ENCODE measurements at places on chromosomes 1 and 21.

DNA sequence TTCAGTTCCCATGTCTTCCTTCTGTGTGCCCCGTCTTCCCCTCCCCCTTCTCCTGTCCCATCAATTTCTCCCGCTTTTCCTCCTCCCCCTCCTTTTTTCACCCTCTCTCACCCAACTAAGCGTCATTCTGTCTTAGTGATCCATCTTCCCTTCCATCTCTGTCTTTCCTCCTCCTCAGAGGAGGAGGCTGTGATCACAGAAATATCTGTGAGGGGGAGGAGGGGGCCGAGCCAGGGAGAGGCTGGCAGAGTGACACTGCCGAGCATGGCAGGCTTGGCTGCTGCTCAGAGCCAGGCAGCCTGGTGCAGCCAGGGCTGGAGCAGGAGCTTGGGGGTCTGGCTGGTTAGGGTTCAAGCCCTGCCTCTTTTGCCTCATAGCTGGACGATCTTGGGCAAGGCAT, 7.6 kb downstream of the HTR6 start:
- no peak for DNase-seq

GRCh38 chr1:65480684-65481405, 60.4 kb downstream of the LEPR start:
- DNase-seq, result no peak

DNA sequence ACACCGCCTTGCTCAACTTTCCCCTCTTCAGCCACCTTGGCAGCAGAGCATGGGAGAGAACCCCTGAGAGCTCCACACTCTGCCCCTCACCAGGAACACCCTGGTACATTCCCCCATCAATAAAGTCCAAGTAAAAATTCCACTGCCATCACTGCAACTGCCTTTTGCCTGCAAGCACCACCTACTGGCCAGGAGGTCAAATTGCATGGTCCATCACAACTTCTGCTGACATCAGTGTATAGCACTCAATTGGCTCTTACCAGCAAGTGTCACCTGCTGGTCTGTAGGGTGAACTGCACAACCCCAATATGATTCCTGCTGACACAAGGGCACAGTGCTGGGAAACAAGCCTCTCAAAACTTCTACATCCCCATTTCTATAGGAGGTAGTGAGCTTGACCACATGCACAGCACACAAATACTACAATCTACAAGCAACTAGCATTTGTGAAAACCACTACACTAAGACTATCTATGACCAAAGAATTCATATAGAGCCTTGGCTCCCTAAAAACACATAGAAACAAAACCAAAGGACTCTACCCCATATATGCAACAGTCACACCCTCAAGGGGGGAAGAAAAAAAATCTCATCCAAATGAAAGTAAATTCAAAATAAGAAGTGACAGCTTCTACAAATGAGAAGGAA, 69.2 kb downstream of the FASLG start:
- DNase-seq, result peak; percentile 77

DNA sequence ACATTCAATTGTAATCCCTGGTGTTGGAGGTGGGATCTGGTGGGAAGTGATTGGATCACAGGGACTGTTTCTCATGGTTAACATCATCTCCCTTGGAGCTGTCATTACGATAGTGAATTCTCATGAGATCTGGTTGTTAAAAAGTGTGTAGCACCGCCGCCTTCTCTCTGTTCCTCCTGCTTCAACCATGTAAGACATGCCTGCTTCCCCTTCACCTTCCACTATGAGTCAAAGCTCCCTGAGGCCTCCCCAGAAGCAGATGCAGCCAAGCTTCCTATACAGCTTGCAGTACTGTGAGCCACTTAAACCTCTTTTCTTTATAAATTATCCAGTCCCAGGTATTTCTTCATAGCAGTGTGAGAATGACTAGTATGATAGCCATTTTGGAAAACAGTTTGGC, 30.1 kb upstream of the TRIM62 start:
- no peak for DNase-seq

DNA sequence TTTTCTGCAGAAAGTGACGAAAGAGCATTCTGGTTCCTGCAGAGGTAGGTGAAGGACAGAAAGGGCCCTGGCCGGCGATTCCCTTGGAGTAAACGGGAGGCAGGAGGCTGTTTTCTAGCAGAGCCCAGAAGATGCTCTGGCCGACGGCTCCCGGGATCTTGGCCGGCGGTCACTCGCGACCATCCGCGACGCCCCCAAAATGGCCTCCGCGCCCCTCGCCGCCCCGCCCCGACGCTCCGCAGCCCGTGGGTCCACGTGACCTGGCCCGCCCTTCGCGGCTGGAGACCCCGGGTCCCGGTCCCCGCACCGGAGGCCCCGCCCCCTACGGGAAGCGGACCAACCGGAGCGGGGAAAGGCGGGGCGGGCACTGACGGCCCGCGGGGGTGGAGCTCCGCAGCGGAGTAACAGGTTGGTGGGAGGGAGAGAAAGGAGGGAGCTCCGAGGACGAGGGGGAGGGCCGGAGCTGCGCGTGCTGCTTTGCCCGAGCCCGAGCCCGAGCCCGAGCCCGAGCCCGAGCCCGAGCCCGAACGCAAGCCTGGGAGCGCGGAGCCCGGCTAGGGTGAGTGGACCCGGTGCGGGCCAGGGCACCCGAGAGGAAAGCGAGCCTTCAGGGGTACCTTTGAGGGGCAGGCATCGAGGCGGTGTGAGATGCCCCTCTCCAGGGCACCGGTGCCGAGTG, at the start of gene CGN:
Gene CGN, plus strand, starts transcription at position 431 of the 679 bp plus-strand sequence. CDS start 7,133 bp downstream, outside the sequence.
- DNase-seq, result peak; percentile 89

- no peak for DNase-seq
Measured at GRCh38 chr1:205580140-205580922, 51.5 kb downstream of the ELK4 start.

DNA sequence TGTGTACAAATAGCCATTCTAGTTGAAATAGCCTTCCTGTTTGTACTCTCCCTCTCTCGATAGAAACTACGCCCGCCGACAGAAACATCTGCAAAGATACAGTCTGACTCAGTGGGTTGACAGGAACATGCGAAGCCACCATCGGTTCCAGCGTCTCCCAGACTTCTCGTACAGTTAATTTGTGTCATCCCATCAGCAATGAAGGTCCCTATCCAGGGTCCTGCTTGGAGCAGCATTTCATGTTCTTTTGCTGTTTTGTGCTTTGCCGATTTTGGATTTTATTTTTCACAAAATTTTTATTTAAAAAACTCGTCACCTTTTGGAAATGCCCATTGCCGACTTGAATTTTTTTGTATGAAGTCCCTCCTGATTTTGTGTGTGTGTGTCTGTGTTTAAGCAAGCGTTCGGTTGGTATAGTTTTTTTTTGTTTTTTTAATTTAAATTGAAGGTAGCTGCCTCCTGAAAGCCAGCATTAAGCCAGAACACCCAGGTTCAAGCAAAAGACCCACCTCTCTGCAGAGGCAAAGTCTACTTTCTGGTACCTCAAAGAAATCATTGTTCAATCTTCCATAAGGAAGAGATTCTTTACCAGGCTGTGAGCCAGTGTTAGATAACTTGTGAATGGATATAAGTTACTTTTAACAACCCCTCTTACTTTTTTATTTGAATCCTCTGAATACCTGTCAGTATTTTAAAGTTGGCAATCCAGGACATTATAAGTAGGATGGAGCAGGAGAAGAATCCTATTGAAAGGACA, 14.7 kb downstream of the FNDC5 start:
- DNase-seq, result no peak

GRCh38 chr1:207841293-207841692, 69.6 kb downstream of the CD34 start:
- no peak for DNase-seq

DNA sequence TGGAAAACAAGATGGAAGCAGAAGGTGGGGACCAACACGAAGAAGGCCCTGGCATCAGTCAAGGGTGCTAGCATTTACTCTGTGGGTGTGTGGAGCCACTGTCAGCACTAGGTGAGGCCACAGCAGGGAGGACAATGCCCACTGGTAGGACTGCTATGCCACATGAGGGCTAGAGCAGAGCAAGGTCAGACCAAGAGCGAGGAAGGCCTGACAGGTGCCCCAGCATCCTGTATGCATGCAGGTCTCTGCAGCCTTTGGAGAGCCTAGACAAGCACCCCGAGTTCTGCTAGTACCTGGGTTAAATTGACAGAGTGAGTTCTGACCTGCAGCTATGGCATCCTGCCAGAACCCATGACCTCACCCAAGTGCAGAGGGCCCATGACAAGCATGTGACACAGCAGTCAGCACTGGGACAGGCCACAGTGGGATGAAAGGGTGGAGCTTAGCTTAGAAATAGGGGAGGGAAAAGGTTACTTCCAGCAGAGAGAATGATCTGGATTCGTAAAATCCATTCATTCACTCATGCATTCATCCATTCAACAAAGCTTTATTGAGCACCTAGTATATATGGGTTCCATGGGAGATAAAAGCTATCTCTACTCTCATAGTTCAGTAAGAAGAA, 9.0 kb upstream of the CSF1 start:
- DNase-seq, result peak; percentile 27

- no peak for DNase-seq
Measured at GRCh38 chr1:210657806-210658205, 329.1 kb downstream of the HHAT start.

GRCh38 chr1:228901936-228902681, 166.8 kb downstream of the RHOU start:
- no peak for DNase-seq

- no peak for DNase-seq
Measured at GRCh38 chr1:36080801-36081200, 3.1 kb upstream of the TEKT2 start.

DNA sequence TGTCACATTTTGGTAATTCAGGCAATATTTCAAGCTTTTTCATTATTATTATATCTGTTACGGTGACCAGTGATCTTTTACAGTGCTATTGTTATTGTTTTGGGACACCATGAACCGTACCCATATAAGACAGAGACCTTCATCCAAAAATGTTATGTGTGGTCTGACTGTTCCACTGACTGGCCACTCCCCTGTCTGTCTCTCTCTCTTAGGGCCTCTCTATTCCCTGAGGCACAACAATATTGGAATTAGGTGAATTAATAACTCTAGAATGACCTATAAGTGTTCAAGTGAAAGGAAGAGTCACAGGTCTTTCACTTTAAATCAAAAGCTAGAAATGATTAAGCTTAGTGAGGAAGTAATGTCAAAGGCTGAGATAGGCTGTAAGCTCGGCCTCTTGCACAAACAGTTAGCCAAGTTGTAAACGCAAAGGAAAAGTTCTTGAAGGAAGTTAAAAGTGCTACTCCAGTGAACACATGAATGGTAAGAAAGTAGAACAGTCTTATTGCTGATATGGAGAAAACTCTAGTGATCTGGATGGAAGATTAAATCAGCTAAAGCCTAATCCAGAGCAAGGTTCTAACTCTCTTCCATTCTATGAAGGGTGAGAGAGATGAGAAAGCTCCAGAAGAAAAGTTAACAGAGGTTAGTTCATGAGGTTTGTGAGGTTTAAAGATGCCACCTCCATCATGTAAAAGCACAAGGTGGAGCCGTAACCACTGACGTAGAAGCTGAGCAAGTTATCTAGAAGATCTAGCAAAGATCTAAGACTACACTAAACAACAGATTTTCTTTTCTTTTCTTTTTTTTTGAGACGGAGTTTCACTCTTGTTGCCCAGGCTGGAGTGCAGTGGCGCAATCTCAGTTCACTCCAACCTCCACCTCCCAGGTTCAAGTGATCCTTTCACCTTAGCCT, 19.7 kb upstream of the DIPK1A start:
- no peak for DNase-seq

DNA sequence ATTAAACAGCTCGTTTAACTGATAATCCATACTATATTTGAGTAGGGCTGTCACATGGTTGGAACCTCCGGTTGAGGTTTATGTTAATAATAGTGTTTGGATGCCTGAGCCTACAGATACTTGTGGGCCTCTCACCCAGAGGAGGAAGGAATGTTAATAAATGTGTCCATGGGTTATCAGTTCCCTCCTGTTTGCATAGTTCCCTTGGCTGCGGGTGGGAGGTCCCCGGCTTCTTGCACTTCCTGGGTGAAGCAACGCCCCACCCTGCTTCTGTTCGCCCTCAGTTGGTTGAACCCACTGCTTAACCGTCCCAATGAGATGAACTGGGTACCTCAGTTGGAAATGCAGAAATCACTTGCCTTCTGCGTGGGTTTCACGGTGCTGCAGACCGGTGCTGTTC, 23.6 kb upstream of the GBP1 start:
- no peak for DNase-seq

DNA sequence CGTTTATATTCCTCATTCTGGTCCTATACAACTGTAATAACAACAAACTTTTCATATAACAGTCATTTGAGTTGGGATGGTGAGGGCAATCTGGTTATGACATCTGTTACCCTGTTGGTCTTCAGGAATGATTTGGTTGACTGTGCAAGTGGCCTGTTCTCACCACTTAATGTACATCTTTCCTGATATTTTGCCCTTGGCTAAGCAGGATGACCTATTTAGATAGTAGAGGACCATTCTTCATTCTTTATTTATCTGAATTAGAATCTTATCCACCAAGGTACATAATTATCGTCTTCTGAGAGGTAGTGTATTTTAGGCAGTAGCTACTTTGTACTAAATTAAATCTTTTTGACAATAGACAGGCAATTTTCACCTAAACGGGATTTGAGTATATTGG, 154.3 kb downstream of the DNM3 start:
- no peak for DNase-seq

DNA sequence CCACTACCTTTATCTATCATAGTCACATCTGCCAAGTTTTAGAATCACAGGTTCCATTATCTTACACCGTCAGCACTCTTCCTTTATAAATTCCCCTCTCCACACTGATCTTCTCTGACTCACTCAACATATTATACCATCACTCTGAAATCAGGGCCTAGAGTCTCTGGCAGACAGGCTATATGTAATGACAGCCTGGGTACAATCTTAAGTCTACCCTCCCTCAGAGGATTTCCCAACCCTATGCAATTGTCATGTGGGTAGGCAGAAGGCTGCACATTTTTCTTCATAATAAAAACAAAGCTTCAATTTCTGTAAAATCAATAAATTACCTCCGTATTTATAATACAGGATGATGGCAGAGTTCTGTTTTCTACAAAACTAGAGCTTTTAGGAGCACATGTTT, 138.0 kb downstream of the RERE start:
- DNase-seq, result no peak

DNA sequence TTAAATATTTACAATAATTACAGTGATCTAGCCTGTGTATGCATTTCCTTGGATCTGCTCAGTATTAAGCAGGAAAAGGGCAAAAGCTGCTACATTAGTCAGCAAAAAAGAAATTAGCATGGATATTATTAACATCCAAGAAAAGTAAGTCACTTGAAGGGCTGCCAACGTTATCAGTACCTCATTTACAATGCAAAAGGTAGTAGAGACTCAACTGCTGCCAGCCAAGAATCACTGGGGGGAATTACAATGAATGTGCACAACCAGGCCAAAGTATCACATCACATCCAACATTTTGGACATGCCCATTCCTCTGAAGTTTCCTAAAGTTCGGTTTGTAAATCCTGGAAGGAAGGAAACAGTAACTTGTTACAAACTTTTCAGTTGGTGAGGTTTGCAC, 1.9 kb downstream of the CNN3 start:
- peak; percentile 25 for DNase-seq

DNA sequence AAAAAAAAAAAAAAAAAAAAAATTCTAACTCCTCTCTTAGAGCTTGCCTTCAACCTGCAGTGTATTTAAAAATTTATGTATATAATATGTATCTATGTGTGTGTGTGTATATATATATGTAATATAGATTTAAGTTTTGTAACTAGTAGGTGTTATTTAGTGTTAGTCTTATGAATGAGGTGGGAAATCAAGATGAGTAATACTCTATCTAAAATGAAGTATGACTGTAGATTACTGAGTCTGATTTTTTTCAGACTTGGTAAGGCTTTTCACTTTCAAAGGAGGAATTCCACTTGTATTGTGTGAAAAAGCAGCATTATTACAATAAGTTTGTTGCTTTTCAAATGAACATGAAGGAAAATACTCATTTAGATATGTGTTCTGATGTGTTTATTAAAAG, 5.4 kb upstream of the DNM3 start:
- DNase-seq, result no peak

GRCh38 chr1:25729045-25729444, 70.9 kb upstream of the SELENON start:
- DNase-seq, result no peak
